ENCODE measurements at places on chromosomes 12 and 14.
A peak's percentile ranks its signal among the peaks of the same experiment; 100 is the strongest.

GRCh38 chr14:50920482-50921230 is 23.6 kb downstream of the PYGL start:
- DNase-seq: no peak

- DNase-seq: no peak
Measured at GRCh38 chr14:75711796-75712211, 50.8 kb downstream of the TTLL5 start.

- DNase-seq: no peak
Measured at GRCh38 chr14:30994681-30995620, 30.5 kb upstream of the AP4S1 start.

GRCh38 chr12:91622981-91623380 is 440.4 kb upstream of the DCN start:
- DNase-seq: no peak

DNA sequence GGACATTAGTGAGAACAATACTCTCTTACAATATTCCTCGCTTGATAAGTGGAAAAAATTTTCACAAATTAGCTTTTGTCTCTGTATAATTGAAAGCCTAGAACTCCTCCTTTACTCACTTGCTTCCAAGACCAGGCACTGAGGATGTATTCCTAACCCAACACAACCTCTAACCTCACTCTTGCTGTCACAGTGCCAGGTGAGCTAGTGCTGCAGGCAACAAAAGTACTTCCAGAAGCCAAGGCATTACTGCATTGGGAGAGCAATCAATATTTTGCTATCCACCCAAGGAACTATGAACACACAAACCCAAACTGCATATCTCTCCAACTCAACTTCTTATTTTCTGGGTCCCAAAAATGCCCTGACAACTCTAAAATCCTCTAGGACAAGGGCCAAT is 1081.0 kb downstream of the VRK1 start:
- DNase-seq: no peak

- DNase-seq: no peak
Measured at GRCh38 chr12:58029260-58029659, 87.9 kb downstream of the ATP23 start.

GRCh38 chr12:113370923-113371682 is 12.7 kb downstream of the PLBD2 start:
- DNase-seq: no peak

- DNase-seq: no peak
Measured at GRCh38 chr12:5889381-5890047, 55.5 kb downstream of the ANO2 start.

GRCh38 chr12:129145381-129145780 is 292.1 kb downstream of the GLT1D1 start:
- no peak for DNase-seq

DNA sequence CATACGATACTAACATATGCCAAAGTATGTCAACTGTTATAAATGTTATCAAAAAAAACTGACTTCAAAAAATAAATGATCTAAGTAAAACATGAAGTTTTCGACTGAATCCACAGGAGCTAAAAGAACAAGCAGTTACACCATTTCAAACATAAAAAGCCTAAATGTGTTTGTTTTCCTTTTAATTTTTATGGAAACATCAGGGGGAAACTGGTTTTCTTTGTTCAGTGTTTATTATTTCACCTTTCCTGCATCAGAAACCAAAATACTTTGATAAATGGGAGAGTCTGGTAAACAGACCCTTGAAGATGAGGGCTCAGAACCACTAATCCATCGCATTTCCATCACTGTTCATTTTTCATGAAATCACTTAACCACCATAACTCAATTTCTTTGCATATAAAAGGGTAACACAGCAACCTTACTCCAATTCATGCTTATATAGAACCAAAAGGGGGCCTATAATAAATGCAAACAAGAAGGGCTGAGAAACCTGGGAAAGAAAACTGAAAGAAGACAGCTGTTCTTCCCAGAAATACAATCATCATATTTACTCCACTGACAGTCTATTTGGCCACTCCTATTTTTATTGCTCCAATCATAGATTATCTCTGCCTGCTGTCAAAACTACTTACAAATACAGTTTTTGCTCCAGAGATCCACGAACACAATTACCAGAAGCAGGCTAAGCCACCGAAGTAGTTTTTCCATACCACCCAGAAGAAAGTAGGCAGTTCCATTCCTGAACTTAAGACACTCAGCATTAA is 17.0 kb downstream of the FGD6 start:
- no peak for DNase-seq

DNA sequence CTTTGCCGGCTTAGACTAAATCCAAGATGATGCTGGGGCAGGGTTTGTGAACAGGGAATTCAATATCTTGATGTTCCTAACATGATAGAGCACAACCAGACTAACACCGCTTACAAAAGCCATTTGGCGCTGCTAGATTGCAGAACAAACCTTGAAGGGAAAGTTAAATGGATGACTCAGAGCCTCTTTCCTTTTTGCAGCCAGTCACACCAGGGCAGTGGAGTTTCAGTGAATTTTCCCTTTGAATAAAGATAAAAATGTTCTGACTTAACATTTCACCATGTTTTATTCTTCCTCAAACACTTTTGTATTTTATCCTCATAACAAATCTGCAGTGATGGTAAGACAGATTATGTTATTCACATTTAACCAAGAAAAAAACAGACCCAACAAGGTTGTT is 47.3 kb downstream of the PDE6H start:
- DNase-seq: no peak

- DNase-seq: no peak
Measured at GRCh38 chr14:36055681-36056225, 120.8 kb downstream of the PTCSC3 start.

GRCh38 chr12:77973579-77973978 is 142.9 kb downstream of the NAV3 start:
- no peak for DNase-seq

GRCh38 chr12:39931857-39932256 is 174.0 kb downstream of the SLC2A13 start:
- DNase-seq: no peak

- no peak for DNase-seq
Measured at GRCh38 chr14:103111232-103111868, 11.9 kb upstream of the TNFAIP2 start.

DNA sequence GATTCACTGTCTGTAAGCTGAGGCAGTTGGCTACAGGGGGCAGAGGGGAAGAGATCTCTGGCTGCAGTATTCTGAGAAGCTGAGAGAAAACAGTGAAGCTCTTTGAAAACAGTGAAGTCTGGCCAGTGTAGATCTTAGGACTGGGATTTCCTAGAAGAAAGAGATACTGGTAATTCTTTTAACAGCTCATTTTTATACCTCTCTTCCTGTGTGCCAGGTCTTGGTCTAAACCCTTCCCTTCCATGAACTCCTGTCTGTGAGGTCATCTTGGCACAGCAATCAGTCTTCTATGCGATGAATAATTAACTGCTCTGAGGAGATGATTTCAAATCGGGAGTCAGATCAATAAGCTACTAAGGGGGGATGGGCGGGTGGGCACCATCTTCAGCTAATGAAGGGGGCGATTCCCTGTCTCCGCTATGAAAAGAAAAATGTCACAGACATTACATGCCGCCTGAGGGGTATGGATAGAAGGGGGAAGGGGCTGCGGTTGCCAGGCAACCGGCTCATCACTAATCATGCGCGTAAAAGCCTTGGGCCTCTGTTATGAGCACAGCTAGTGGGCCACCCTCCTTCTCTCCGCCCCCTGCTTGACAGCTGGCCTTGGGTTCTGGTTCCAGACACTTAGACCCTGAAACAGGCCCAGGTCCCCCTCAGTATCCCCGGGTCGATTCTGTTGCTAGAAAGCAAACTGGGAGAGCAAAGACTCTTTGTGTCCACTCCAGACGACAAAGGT is 75.3 kb upstream of the CEP83 start:
- no peak for DNase-seq

- DNase-seq: no peak
Measured at GRCh38 chr14:59698793-59699192, 122.2 kb upstream of the CCDC175 start.

DNA sequence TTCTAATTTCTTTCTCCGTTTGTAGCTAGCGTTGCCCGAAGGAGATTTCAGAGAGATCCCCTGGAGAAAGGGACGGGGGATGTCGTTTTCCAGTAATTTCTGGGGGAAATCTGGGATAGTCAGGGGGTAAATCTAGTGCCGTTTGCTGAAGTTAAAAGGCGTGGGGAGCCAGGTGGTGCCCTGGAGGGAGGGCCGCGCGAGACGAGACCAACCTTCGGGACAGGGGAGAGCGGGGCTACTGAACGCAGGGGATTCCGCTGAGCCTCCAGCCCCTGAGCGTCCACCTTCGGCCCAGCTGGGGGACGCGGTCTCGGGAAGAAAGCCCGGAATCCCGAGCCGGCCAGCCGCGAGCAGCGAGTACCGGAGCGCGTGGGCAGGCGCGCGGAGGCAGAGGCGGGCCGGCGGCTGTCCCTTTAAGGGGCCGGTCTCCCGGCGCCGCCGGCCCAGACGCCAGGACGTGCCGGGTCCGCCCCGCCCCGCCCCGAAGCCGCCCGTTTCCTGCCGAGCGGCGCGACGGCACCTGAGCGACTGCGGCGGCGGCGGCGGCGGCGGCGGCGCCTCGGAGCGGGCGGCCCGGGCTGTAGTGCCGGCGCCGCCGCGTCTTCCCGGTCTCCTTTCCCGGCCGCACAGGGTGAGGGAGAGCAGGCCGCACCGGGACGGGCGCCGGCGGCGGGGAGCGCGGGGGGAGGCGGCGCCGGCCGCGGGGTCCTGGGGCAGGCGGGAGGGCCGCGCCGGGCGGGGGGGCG is at the start of gene KTN1:
KTN1 (plus strand) TSS at position 484 of the 746 bp plus-strand sequence. CDS start 31,842 bp downstream, outside the sequence.
- peak; percentile 65 for DNase-seq

DNA sequence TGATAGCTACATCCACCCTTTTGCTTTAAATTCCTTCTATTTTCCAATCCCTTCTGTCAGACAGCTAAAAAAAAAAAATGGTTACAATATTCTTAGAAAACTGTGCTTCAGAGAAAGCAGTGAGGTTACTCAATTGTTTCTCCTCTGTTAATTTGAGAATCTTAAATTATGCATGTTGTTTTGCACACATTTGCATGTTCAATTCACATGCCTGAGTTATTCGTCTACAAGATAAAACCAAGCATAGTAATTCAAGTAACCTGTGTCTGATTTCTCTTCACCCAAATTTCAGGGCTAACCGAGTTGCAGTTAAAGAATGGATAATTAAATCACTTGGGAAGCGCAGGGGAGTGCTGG is 81.0 kb upstream of the MED13L start:
- no peak for DNase-seq

- DNase-seq: no peak
Measured at GRCh38 chr12:13253966-13254760, 57.6 kb downstream of the EMP1 start.

DNA sequence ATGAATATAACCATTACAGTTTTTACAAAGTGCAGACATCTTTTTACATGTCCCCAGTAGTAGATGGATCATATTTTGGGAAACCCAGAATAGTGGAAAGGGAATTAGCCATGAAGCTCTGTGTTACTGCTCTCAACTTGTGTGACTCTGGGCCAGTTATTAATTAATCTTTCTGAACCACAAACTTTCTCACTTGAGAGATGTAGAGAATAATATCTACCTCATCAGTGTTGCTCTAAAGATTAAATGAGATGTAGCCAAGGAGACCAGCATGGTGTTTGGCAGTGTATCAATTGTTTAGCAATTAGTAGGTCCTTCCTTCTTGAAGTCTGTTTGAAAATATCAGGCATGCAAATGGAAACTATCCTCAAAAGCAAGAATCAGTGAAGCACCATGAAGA is 169.2 kb downstream of the TMTC2 start:
- DNase-seq: no peak

DNA sequence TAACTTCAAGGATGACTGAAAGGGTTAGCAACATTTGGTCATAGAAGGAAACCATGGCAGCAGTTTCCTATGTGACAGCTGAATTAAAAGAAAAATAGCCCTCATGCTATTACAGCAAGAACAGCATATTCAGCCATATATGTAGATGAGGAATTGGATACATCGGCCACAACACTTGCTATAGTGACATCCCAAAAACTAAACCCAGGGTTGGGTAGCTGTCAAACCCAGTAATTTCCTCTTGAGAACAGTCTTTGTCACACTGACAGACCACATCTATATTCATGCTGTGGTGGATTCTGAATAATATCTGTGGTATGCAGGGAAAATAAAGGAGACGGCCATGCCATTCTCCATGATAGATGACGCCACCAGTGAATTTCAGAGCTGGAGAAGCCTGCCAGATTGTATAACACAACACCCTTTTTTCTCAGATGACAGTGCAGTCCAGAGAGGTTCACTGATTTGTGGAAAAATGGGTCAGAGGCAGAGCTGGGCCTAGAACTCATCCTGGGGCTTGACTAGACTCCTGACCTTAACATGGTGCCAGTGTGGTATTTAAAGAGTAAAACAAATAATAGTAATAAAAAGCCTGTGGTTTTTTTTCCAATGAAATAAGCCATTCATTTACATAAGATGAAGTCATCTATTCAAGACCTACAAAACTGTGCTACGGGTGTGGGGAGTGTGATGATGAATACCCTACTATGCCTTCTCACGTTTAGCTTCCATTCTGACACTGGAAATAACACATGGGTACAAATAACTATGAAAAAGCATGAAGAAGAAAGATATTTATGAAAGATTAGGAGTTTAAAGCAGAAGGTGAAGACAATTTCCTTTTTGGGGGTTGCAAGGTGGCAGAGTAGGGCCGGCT is 32.3 kb downstream of the EFCAB11 start:
- no peak for DNase-seq

- no peak for DNase-seq
Measured at GRCh38 chr12:90987520-90987919, 17.3 kb downstream of the EPYC start.

DNA sequence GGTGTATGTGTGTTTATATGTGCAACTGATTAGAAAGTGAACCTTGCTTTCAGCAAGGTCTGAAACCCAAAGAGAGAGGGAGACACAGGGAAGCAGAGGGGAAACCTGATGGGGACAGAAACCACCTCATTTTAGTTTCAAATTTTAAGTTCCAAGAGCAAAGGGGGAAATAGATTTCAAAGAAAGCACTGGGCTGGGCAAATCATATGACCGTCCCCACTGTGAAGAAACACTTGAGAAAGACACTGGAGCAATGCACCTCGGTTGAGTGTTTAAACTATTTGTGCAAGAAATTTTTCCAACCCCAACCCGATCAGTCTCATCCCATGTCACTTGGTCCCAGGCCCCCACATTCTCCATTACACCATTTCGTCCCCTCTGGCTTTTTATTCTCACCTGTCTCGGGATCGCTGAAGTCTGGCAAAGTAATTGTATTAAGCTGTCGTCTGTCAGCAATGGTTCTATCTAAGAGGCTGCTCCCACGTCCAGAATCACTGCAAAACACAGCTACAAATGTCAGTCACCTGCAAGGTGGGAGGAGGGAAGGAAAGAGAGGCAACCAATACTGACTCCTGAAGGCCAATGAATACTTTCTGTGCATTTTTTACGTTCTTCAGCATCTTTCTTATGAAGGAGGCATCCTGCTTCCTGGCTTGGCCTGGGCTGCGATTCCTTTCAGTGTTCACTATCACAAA is 205.7 kb downstream of the TTC7B start:
- DNase-seq: no peak

DNA sequence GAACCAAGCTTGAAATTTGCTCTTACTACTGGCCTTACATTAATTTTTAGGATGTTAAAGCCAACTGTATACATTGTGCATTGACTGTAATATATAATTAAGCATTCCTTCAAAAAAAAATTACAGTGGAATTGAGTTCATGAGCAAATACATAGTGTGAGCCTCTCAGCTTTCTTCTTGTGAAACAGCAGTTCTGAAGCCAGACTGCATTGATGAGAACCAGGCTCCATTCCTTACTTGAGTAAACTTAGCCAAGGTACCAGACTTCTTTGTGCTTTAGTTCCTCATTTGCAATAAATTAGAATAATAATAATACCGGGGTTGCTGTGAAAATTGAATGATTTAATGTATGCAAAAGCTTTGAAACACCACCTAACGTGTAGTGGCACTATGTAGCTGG is 169.5 kb downstream of the ANO4 start:
- no peak for DNase-seq

GRCh38 chr12:63420206-63420644 is 248.1 kb downstream of the DPY19L2 start:
- DNase-seq: peak; percentile 56

All from NCI-H1436 (cell line).